ENCODE measurements at places on chromosomes 3 and 15. TPM values are rescaled to one million over a fixed set of nuclear protein-coding genes. Genes with fewer than 3 reads are reported as not detected.

The GRK7 gene
- polyA plus RNA-seq: 0.11 TPM

The ABHD10 gene
- polyA plus RNA-seq: 52.3 TPM

The SEMA3G gene
- polyA plus RNA-seq: 24.5 TPM

The ITGA11 gene
- polyA plus RNA-seq: 4.4 TPM

The NR2E3 gene
- polyA plus RNA-seq: 0.45 TPM

The FOXB1 gene
- 0.19 TPM for polyA plus RNA-seq

The SV2B gene
- polyA plus RNA-seq: 0.88 TPM

The FAM174B gene
- polyA plus RNA-seq: 31.8 TPM

The STRIT1 gene
- polyA plus RNA-seq: 1.7 TPM

The PAK6 gene
- 6.7 TPM for polyA plus RNA-seq

Measured in renal cortex interstitium (tissue), 15 donors.